ENCODE measurements at places on chromosomes 12 and 14.

GRCh38 chr14:104968153-104968527 lies 10.0 kb downstream of the AHNAK2 start:
- no peak for DNase-seq

DNA sequence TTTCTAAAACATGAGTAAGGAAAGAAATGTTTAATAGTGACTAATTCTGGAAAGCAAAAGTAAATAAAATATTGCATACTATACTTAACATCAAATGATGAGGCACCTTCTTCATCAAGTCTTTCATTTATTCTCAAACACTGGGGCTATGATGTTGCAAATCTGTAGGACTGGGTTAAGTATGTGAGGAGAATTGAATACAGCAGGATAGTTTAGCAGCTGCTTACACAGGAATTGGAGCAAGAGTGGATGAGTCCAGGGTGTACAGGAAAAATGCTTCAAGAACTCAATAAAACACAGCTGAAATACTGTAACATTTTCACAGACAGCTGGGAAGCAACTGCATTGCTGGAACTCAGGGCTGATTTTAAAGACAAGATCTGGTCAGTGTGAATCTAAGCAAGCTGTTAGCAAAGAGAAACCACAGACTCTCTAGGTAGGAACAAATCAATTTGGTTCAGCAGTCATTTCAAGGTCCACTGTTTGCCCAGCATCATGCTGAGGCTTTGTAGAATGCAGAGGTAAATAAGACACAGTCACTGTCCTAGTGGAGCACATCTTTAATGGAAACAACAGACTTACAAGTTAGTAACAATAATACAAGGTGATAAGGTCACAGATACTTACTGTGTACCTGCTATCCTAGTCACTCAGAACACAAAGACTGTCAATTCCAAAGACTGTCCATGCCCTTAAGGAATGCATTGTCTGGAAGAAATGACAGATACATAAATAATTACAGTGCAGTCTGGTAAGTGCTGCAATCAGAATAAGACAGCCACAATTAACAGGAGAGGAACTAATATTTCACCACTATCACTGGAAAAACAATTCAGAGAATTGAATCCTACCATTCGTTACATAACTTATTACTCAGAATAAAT lies 96.8 kb upstream of the DACT1 start:
- no peak for DNase-seq

DNA sequence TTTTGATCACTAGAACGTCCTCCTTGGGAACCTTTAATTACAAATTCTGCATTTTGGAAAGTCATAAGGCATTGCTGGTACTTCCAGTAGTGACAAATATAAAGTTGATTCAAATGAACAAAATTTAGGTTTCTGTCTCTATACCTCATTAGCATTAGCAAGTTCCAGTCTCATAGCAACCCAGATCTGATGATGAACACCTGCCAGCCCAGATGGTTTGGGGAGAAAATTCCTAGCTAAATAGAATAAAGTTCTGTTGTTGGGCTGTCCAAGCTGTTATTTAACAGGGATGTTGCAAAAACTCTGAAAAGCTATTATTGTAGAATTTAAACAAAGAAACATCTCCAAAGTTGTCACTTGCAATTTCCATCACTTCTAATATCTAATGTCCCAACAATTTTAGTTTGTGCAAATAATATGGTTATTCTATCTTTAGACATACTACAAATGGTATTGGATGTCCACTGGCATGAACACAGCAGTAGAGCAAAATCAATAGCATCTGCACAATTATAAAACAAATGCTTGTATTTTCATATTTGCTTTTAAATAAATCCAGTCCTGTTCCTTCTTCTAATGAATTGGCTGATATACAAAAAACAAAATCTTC lies 299.4 kb downstream of the SLC16A7 start:
- DNase-seq = no peak

DNA sequence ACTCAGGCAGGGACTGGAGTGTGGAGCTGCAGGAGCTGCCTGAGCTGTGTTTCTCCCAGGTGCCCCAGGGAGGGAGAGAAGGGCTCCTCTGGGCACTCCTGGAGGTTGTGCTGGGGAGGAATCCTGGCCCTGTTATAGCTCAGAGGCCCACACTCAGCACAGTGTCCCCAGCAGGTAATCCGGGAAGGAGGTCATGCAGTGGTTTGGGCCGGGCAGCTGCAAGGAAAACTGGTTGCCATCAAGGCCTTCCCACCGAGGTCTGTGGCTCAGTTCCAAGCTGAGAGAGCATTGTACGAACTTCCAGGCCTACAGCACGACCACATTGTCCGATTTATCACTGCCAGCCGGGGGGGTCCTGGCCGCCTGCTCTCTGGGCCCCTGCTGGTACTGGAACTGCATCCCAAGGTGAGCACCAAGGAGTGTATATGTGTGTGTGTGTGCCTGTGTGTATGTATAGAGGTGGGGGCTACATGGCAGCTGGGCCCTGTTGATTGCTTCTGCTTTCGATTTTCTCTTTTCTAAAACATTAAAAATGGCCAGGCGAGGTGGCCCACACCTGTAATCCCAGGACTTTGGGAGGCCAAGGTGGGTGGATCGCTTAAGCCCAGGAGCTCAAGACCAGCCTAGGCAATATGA lies 2.0 kb downstream of the AMHR2 start:
- DNase-seq = no peak

GRCh38 chr12:14777271-14777670 lies 26.0 kb downstream of the WBP11 start:
- no peak for DNase-seq

- DNase-seq = no peak
These were observed at the start of gene AMN for GRCh38 chr14:102922490-102923200. Gene AMN, plus strand, starts transcription at chr14:102922663. Its CDS starts 26 bp downstream, at chr14:102922689.

GRCh38 chr12:53268630-53269562 lies 797 bp downstream of the ESPL1 start:
- DNase-seq = no peak

DNA sequence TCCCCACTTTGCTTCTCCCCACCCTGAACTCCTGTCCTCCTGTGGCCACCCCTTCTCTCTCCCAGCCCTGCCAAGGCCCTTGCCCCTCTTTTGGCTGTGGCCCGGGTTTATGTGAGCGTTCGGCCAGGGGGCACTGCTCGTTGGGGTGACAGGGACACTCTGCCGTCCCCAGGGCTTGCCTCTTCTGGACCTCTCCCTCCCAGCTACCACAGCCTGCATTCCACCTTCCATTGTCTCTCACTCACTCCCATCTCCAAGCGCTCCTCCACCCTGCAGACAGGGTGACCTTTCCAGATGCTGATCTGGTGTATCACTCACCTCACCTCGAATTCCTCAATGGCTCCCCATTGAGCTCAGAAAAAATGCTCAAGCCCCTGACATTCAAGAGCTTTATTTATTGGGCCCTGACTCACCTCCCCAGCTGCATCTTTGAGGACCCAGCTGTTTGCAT lies 1.4 kb downstream of the SERPINA9 start:
- DNase-seq = no peak

GRCh38 chr12:8465301-8465996 lies 9.7 kb downstream of the CLEC6A start:
- no peak for DNase-seq

DNA sequence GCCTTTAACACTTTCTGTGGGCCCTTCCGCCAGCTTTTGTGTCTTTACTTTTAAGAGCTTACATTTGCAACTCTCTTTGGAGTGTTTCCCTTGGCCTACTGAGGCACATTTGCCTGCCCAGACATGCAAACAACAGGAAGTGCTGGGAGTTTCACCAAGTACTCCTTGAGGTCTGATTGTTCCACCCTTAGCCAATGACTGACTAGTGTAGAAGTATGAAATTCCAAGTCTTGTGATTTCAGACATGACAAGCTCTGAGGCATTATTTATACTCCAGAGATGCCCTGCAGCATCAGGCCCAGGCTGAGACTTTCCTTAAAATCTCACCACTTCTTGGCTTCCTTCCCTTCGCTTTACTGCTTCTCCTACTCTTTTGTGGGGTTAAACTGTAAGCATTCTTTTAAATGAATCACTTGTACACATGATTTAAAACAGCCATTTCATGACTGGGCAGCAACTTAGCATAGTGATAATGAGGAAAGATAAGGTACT lies 174.1 kb downstream of the SLC6A15 start:
- DNase-seq = peak; percentile 46

- no peak for DNase-seq
These were observed 196.6 kb upstream of the DCN start for GRCh38 chr12:91379051-91379775.

- no peak for DNase-seq
These were observed 126.9 kb upstream of the FKBP4 start for GRCh38 chr12:2667716-2668440.

DNA sequence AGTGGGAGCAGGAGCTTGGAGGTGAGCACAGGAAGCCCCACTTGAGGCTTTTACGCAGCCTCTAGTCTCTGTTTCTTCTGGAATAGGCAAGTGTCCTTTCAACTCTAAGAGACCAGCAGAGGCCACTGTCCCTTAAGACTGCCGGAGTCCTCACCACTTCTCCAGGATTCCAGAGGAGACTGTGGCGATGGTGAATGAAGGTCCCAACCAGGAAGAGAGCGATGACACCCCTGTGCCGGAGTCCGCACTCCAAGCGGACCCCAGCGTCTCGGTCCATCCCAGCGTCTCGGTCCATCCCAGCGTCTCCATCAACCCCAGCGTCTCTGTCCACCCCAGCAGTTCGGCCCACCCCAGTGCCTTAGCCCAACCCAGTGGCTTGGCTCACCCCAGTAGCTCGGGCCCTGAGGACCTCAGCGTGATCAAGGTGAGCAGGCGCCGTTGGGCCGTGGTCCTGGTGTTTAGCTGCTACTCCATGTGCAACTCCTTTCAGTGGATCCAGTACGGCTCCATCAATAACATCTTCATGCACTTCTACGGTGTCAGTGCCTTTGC lies 442 bp downstream of the FLVCR2 start:
- DNase-seq = no peak

DNA sequence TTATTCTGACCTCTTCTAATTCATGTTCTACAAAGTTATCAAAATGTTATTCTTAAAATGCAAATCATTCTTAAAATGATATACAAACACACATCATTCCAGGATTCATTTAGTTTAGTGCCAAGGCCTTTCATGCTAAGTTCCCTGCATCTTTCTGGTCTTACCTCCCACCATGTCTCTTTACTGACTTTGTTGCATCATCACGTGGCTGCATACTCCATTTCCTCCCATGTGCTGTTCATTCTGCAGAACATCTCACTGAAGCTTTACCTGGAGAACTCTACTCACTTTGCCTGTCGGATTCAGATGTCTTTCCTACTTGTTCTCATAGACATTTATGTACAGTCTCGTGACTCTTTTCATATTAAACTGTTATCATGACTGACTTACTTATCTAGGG lies 278.1 kb downstream of the RAD51B start:
- no peak for DNase-seq

DNA sequence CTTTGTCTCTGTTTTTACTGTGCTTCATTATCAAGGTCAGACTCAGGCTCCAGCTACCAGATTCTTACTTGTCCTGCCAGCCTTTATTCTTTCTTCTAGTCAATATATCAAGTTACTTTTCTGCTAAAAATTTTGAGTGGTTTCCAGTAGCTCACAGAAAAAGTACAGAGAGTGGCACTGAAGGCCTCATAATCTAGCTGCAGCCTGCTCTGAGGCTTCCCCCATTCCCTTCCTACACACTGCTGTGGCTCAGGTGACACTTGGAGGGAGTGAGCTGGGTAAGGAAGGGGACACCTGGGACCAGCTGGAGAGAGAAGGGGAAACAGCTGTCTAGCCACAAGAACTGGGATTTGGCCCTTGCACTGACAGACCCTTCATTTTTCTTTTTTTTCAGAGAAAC lies 25.4 kb downstream of the TTC6 start:
- DNase-seq = no peak

- DNase-seq = peak; percentile 42
These were observed 27.7 kb downstream of the KRT18 start for GRCh38 chr12:52976574-52977071.

DNA sequence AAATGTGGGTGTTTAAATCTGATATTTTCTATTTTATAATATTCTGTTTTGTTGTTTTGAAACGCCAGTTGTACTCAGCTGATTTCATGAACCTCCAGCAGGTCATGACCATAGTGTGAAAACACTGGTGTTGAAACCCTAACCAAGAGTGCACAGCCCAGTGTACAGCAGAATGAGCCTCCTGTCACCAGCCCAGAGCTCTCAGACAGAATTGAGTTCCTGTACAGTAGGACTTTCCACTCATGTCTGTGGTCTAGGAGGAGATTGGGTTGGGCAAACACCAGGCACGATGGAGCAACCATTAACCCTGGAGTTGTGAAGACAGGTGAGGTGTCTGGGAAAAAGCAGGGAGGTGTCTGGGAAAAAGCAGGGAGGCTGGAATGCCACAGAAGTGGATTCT lies 908.8 kb downstream of the VRK1 start:
- DNase-seq = no peak

- DNase-seq = no peak
These were observed 179.2 kb downstream of the CACNA1C start for GRCh38 chr12:2231956-2232355.

GRCh38 chr12:66168410-66168809 lies 1.4 kb downstream of the TMBIM4 start:
- no peak for DNase-seq

- DNase-seq = no peak
These were observed 74.3 kb downstream of the IGF1 start for GRCh38 chr12:102406033-102406584.

DNA sequence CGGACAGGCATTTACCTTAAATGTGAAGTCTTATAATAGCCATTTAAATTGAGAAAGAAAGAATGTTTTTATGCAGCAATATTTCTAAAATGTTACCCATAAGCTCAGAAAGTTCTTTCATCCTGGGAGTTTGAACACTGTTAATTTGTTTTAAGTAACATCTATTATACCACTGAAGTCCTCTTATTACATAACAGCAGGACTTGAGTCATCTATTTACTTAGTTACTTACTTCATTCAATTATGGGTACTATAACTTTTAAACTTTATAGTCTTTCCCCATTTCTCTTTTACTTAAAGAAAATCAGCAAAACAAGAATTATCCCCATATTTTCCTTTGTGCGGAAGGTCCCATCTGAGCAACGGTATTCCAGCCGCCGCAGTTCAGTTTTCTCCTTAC lies 473.1 kb downstream of the ETNK1 start:
- no peak for DNase-seq

DNA sequence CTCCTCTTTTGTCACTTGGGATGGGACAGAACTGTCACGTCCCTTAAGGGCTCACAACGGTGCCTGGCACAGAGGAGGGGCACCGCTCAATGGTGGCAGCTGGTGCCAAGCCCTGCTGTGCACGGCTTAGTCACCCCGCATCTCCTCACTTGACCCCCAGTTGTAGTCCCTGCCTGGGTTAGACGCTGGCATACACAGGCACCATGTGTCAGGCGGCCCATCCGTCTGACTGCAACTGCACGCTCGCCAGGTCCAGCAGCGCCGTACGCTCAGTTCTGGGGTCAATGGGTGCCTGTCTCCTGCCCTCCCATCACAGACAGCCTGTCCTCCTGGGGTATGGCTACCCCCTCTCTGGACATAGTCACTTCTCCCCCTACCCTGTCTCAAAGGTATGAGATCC lies 1.6 kb upstream of the PACS2 start:
- no peak for DNase-seq

DNA sequence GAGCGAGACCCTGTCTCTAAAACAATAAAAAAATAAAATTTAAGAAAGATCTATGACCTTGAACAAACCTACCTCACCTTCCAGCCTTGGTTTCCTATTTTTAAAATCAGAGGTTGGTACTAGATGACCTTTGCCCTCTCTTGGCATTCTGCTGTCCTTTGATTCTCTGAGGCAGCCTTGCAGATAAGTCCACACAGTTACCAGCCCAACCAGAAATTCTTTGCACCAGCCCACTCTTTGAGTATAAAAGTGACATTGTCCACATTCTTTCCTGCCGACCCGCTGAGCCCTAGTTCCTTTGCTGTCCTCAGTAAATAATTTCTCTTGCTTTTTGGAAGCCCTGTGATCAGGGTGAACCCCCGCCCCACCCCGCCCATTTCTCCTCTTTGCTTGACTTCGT lies 150.4 kb downstream of the PHETA1 start:
- no peak for DNase-seq
